ENCODE measurements at places on chromosomes 6 and 20. TPM values are rescaled to one million over a fixed set of nuclear protein-coding genes. Genes with fewer than 3 reads are reported as not detected.

The EEF1A1 gene
- total RNA-seq = 10,453 TPM

The TRIM38 gene
- 7.7 TPM for total RNA-seq

The CGAS gene
- 20.5 TPM for total RNA-seq

The ARFGEF3 gene
- total RNA-seq = 0.20 TPM

The LRRN4 gene
- total RNA-seq = not detected

The HSPA1A gene
- total RNA-seq = 155 TPM

The EDEM2 gene
- total RNA-seq = 53.1 TPM

The PACRG gene
- total RNA-seq = not detected

The FOXF2 gene
- total RNA-seq = 2.0 TPM

The LY86 gene
- total RNA-seq = not detected

The KIZ gene
- total RNA-seq = 15.7 TPM

The SRSF12 gene
- total RNA-seq = not detected

The UNC93A gene
- total RNA-seq = not detected

The RIN2 gene
- 62.8 TPM for total RNA-seq

The PLAGL1 gene
- 10.1 TPM for total RNA-seq

The VSX1 gene
- total RNA-seq = 2.8 TPM

The IP6K3 gene
- total RNA-seq = 1.1 TPM

The CTCFL gene
- not detected for total RNA-seq

The PLA2G7 gene
- total RNA-seq = 0.59 TPM

The PNLDC1 gene
- total RNA-seq = not detected

The CST5 gene
- not detected for total RNA-seq

The TAAR5 gene
- total RNA-seq = not detected

The ZSCAN23 gene
- total RNA-seq = 8.4 TPM

The RANBP9 gene
- 33.0 TPM for total RNA-seq

The PTGIS gene
- total RNA-seq = 0.24 TPM

The SRSF6 gene
- total RNA-seq = 51.2 TPM

The RAB44 gene
- total RNA-seq = not detected

The KHDC1L gene
- total RNA-seq = not detected

The PDYN gene
- total RNA-seq = not detected

The ENPP4 gene
- total RNA-seq = 0.29 TPM

The TMEM63B gene
- total RNA-seq = 20.8 TPM

The NFATC2 gene
- total RNA-seq = 3.0 TPM

The REM1 gene
- total RNA-seq = 0.39 TPM

The ANGPT4 gene
- total RNA-seq = not detected

The ZNF391 gene
- total RNA-seq = 3.7 TPM

The NKX2-2 gene
- total RNA-seq = not detected

The C20orf144 gene
- total RNA-seq = 0.24 TPM

The ELOVL2 gene
- total RNA-seq = 0.59 TPM

The COL9A3 gene
- total RNA-seq = 5.9 TPM

The LIN28B gene
- 0.29 TPM for total RNA-seq

The MUC21 gene
- total RNA-seq = not detected

The SNAP91 gene
- not detected for total RNA-seq

The GSTA3 gene
- total RNA-seq = not detected

The BPIFB4 gene
- not detected for total RNA-seq

The UNC5CL gene
- total RNA-seq = 0.10 TPM

The IRF4 gene
- 0.24 TPM for total RNA-seq

The CLPSL2 gene
- not detected for total RNA-seq

The TRAPPC3L gene
- total RNA-seq = not detected

The SAMD10 gene
- total RNA-seq = 1.6 TPM

The PTCRA gene
- total RNA-seq = not detected

The OR2H2 gene
- not detected for total RNA-seq

The OXT gene
- not detected for total RNA-seq

All from RPMI7951 (cell line).